ENCODE measurements at places on chromosomes 16 and 17. TPM values are rescaled to one million over a fixed set of nuclear protein-coding genes. Genes with fewer than 3 reads are reported as not detected.

The MYLK3 gene
- total RNA-seq: 0.82 TPM

The NEK8 gene
- 4.3 TPM for total RNA-seq

The INCA1 gene
- 0.82 TPM for total RNA-seq

GRCh38 chr17:33664116-33664840 lies 371.2 kb upstream of the ASIC2 start:
- H3K36me3 ChIP-seq: no peaks in the 10 kb centered on the region
- DNase-seq: no peak
- no peaks in the 10 kb centered on the region for H3K4me1 ChIP-seq
- H3K4me3 ChIP-seq: no peak overlapping the region

DNA sequence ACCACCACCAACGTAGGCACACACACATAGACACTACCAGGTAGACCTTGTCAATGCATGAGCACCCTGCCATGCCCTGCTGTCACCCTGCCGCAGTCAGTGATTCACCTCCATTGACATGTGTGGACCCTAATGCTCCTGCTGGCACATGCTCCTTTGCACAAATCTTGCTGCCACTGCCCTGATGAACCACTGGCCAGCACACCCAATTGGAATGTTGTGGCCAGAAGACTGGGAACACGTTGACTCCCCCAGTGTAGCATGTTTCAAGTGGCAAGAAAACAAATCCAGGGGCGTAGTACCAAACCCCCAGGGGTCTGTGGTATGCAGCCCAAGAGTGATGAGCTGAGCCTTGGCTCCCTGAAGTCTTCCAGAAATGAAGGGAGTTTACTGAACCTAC lies 486.4 kb upstream of the KIF2B start:
- H3K4me1 ChIP-seq: no peaks in the 10 kb centered on the region
- peak; percentile 1 for DNase-seq
- H3K36me3 ChIP-seq: no peaks in the 10 kb centered on the region
- no peaks in the 10 kb centered on the region for H3K27me3 ChIP-seq
- H3K27ac ChIP-seq: no peak overlapping the region
- no peak overlapping the region for H3K4me3 ChIP-seq

DNA sequence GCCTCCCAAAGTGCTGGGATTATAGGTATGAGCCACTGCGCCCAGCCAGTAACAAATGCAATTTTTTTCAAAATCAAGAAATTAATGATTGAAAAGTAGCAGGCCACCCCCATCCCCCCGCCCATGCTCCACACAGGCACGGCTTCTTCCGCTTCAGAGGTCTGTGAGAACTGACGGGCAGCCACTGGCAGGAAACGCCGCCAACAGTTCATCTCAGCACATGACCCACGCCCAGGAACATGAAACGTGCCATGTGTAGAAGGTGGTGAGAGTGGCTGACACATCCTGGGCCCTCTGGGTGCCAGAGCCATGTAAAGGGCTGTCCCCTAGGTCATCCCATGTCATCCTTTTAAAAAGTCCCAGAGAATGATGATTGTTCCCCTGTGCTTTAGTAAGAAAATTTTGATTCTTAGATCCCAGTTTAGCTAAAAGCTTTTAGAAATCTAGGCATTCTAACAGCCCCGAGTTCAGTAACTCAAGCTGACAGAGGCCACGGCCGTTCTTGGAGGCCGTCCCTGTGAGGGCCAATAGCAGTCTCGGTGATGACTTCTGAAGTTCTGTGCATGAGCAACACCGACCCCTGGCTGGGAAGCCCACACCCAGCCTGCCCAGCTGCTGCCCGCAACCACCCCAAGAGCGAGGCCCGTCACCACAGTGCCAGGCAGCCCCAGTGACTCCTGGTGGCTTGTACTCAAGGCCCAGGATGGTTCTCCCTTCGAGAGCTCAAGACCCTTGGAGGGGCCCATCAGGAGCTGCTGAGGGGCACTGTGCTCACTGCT lies 52.1 kb downstream of the KLHDC4 start:
- no peaks in the 10 kb centered on the region for H3K27me3 ChIP-seq
- no peaks in the 10 kb centered on the region for H3K36me3 ChIP-seq
- no peak for DNase-seq
- H3K4me3 ChIP-seq: no peak overlapping the region

GRCh38 chr17:44559634-44560554 lies 2.6 kb downstream of the FZD2 start:
- peak overlapping the region; percentile 76 for H3K4me3 ChIP-seq
- no peaks in the 10 kb centered on the region for H3K27me3 ChIP-seq
- peaks cover 29% of the 10 kb centered on the region for H3K4me1 ChIP-seq
- DNase-seq: no peak

GRCh38 chr16:57862698-57863433 lies 60.6 kb upstream of the KIFC3 start:
- no peak overlapping the region for H3K27ac ChIP-seq
- no peak for DNase-seq
- H3K4me3 ChIP-seq: no peak overlapping the region
- no peaks in the 10 kb centered on the region for H3K36me3 ChIP-seq
- no peaks in the 10 kb centered on the region for H3K27me3 ChIP-seq
- H3K4me1 ChIP-seq: peaks cover 5% of the 10 kb centered on the region

GRCh38 chr17:79077587-79077986 lies 3.0 kb downstream of the ENGASE start:
- no peak overlapping the region for H3K27ac ChIP-seq
- no peak for DNase-seq
- H3K27me3 ChIP-seq: no peaks in the 10 kb centered on the region
- H3K4me3 ChIP-seq: no peak overlapping the region
- H3K4me1 ChIP-seq: peaks cover 10% of the 10 kb centered on the region
- no peaks in the 10 kb centered on the region for H3K36me3 ChIP-seq

DNA sequence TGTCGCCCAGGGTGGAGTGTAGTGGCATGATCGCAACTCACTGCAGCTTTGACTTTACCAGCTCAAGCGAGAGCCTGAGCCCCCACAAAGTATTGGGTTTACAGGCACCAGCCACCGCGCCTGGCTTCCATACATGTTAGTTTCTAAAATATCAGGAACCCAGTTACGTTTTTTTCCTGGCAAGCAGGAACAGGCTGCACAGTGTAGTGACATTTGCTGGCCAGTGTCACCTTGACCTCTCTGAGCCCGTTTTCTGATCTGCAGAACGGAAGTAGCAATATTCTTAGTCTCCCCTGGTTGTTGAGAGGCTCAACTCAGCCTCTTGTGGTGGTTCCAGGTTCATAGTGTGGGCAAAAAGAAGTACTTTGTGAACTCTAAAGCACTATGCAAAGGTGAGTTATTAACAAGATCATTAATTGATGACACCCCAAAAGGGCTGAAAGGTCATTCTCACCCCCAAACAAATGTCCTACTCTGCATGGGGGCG lies 15.6 kb downstream of the IGF2BP1 start:
- peaks cover 29% of the 10 kb centered on the region for H3K4me1 ChIP-seq
- no peaks in the 10 kb centered on the region for H3K27me3 ChIP-seq
- no peak overlapping the region for H3K4me3 ChIP-seq
- no peaks in the 10 kb centered on the region for H3K36me3 ChIP-seq
- DNase-seq: no peak

GRCh38 chr16:69443927-69444631 lies 19.7 kb downstream of the CYB5B start:
- H3K4me3 ChIP-seq: no peak overlapping the region
- no peaks in the 10 kb centered on the region for H3K27me3 ChIP-seq
- H3K36me3 ChIP-seq: peaks cover 2% of the 10 kb centered on the region
- peak; percentile 20 for DNase-seq

DNA sequence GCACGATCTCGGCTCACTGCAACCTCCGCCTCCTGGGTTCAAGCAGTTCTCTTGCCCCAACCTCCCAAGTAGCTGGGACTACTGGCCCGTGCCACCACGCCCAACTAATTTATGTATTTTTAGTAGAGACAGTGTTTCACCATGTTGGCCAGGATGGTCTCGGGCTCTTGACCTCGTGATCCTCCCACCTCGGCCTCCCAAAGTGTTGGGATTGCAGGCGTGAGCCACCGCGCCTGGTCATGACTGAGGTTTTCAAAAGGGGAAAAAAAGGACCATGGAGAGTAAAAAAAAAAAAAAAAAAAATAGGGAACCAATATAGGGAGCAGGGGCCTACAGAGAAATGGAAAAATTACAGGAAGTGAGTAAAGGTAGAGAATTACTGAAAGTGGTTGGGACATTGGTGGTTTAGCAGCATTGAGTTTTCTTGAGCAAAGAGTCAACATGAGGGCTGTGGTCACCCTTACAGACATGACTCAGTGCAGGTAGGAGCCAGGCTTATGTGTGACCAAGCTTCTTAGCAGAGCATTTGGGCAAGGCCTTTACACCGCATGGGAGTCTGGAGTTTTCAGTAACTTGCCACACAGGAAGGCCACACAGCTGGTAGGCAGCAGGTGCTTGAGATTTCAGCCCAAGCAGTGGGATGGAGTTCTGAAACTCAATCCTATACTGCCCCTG lies 447.3 kb downstream of the HS3ST3B1 start:
- H3K27ac ChIP-seq: no peak overlapping the region
- no peaks in the 10 kb centered on the region for H3K27me3 ChIP-seq
- H3K4me3 ChIP-seq: no peak overlapping the region
- no peaks in the 10 kb centered on the region for H3K4me1 ChIP-seq

DNA sequence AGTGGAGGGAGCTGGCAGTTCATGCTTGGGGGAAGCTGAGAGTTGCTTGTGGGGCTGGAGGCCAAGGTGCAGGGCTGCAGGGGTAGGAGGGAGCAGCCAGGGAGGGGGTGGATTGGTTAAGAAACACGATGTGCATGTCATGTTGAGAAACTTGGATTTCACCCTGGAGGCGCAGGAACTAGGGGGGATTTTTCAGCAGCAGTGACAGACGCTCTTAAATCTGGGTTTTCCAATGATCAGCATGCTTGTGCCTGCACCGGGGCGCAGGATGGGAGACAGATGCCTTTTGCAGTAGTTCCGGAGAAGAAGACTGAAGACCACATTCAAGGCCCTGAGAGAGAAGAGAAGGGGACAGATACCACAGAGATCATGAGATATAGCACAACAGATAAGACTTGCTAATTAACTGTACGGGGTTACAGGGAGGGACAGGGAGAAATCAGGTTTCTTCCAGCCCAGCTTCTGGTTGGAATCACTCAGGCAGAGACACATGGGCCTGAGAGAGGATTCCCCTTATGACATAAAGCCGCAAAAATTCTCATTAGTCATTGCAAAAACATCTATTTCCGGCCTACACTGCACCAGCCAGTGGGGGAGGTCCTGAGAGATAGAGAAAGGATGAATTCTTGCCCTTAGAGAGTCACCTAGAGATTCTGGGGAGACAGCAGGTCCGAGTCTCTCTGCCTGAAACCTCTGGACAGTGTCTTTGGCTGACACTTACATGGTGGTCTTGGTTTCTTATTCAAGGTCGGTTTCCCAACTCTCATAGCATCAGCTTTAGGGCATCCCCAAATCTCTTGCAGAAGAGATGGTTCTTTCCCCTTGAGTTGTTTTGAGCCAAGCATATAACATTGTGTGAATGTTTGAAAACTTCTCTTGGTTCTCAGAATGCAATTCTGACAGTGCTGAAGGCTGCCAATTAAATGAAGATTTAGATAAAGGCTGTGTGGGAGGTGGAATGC lies 27.1 kb downstream of the CDH13 start:
- H3K4me1 ChIP-seq: peaks cover 42% of the 10 kb centered on the region
- DNase-seq: peak; percentile 92
- peak overlapping the region; percentile 34 for H3K4me3 ChIP-seq
- H3K27ac ChIP-seq: peak overlapping the region; percentile 93
- no peaks in the 10 kb centered on the region for H3K36me3 ChIP-seq
- H3K27me3 ChIP-seq: no peaks in the 10 kb centered on the region

DNA sequence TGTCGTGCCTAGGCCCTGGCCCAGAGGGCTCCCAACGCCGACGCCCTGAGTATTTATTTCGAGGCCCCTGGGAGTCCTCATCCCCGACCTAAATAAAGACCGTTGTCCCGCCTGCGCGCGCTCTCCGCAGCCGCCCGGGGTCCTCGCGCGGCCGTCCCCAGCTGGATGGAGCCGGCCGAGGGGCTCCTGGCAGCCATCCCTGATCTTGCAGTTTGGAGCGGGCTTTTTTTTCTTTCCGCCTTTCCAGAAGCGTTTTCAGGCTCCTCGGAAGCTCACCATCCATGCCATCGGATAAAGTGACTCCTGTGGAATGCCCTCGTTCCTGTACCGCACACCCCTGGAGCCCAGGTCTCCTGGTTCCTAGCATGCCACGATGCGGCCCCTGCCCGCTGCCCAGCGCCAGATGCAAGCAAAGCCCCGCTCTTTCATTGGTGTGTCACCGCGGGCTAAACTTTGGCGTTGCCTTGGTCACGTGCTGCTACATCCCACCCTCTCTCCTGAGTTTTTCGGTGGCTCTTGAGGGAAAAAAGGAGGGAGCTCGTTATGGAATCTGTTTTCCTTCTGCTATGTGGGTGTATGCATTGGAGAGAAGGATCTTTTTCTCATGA lies 716 bp downstream of the TMEM94 start:
- H3K4me3 ChIP-seq: peak overlapping the region; percentile 84
- H3K4me1 ChIP-seq: peaks cover 19% of the 10 kb centered on the region
- no peaks in the 10 kb centered on the region for H3K27me3 ChIP-seq
- no peaks in the 10 kb centered on the region for H3K36me3 ChIP-seq
- peak; percentile 53 for DNase-seq

- no peak for DNase-seq
- H3K27ac ChIP-seq: no peak overlapping the region
- H3K4me1 ChIP-seq: no peaks in the 10 kb centered on the region
Observed at GRCh38 chr16:23343643-23344612, 41.8 kb downstream of the SCNN1B start.

- H3K27ac ChIP-seq: peak overlapping the region; percentile 40
- peak; percentile 47 for DNase-seq
- H3K4me3 ChIP-seq: no peak overlapping the region
- H3K4me1 ChIP-seq: peaks cover 14% of the 10 kb centered on the region
- H3K27me3 ChIP-seq: no peaks in the 10 kb centered on the region
- no peaks in the 10 kb centered on the region for H3K36me3 ChIP-seq
Observed at GRCh38 chr16:81946206-81946605, 65.1 kb downstream of the SDR42E1 start.

DNA sequence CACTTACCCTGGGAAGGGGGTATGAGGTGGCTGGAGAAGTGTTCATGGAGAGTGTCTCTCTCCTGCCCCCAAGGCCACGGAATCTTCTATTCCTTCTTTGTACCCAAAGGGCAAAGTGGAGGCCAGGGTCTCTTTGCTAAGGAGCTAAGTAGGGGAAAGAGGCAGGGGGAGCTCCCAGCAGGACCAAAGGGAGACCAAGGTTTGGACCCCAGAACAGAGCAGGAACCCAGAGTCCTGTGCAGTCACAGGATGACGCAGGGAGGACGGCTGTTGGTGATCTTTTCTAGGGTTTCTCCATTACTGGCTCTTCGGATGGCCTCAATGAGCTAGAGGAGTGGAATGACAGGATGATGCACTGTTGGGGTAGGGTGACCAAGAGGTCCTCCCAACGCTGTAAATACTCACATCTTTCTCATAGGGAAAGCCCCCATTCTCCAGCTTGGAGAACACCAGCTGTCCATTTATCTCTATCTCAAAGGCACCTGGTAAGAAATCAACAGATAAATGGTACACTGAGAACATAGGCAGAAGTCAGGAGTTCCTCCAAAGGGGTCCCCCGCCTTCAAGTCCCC lies 966 bp downstream of the MIEN1 start:
- no peak overlapping the region for H3K27ac ChIP-seq
- peaks cover 5% of the 10 kb centered on the region for H3K4me1 ChIP-seq
- peaks cover 5% of the 10 kb centered on the region for H3K36me3 ChIP-seq
- no peak for DNase-seq

Data from astrocyte (in vitro differentiated cells and primary cell).